ENCODE measurements at places on chromosomes 6 and 20.

- DNase-seq, result no peak
Measured at GRCh38 chr20:40941133-40941610, 87.5 kb upstream of the TOP1 start.

GRCh38 chr20:18091623-18092022 lies 33.9 kb upstream of the OVOL2 start:
- no peak for DNase-seq

DNA sequence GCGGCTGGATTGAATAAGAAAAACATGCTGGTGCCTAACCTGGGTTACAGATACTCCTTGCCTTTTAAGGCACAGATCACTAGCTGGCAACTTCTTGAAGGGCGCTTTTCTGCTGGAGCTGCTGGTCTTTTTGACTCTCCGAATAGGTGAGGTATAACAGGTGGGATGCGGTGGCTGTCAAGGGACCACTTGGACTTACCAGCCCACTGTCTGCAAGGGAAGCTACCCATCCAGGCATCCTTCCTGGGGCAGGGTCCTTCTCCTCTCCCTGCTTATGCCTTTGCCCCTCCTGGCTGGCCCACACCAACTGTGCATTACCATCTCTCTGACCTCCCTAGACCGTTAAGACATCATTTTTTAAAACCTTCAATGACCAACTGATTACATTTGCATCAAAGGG lies 57.4 kb downstream of the NPEPL1 start:
- DNase-seq, result no peak

DNA sequence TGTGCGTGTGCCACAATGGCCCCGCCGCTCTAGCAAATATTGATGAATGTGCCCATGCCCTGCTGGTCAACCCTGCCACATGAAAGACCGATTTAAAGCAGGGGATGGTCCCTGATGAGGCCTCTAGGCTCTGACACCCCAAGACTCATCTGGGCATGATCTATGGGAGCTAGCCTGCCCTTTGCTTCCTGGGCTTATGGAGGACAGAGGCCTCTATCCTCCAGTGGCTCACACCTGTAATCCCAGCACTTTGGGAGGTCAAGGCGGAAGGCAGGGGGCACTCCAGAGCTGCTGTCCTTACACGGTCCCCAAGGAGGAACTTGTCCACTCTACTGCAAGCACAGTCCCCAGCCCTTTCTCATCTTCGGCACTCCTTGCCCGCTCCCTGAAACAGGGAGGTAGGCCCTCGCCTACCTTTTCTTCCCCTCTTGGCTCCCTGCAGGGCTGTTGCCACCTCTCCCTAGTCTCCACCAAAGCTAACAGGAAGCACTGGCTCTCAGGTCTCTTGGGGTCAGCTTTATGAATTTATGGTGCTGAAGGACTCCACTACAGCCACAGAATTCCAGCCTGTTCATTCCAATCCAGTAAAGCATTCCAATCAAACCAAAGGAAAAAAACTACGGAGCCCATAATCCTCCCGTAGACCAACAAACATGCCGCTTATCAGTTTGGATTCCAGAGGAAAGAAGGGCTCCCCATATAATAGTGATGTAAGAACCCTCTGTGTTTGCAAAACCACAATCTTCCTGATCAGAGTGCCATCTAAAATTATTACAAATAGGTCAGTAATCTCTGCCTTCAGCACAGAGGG lies 48.7 kb upstream of the FOXQ1 start:
- peak; percentile 83 for DNase-seq

DNA sequence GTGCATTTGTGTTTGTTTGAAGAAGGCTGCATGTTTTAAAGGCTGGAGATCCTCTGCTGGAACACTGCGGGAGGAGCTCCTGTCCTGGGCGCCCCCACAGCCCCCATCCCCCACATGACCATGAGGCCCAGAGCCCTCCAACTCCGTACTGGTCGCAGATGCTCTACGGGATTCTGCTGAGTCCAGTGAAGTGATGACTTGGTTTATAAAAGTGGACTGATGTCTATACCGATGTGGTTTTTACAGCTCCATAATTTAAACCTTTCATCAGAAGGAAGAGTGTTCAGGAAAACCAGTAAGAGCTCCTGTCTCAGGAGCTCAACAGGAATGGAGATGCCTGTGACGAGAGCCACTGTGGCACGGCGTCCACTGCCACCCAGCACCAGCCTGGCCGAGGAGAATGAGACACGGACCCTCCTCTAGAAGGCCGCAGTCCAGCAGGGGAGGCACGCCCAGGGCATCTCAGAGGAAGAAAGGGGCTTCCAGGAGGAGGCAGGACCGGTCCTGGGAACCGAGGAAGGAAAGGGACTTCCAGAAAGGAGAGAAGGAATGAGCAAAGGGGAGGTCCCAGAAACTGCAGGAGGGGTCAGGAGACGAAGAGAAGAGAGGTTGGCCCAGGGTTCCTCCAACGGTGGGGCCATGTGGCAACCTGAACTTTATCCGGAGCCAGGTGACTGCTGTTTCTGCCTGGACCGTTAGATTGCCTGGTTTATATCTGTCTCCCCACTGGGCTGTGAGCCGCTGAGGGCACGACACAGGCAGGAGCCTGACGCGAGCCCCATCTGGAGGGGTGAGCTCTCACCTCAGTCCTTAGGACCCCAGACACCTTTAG lies 26.9 kb downstream of the BFSP1 start:
- DNase-seq, result no peak

GRCh38 chr20:44961011-44961869 lies 1.0 kb upstream of the TOMM34 start:
- peak; percentile 36 for DNase-seq

Data from fibroblast of upper back skin (primary cell).